ENCODE measurements at places on chromosomes 4 and X.

DNA sequence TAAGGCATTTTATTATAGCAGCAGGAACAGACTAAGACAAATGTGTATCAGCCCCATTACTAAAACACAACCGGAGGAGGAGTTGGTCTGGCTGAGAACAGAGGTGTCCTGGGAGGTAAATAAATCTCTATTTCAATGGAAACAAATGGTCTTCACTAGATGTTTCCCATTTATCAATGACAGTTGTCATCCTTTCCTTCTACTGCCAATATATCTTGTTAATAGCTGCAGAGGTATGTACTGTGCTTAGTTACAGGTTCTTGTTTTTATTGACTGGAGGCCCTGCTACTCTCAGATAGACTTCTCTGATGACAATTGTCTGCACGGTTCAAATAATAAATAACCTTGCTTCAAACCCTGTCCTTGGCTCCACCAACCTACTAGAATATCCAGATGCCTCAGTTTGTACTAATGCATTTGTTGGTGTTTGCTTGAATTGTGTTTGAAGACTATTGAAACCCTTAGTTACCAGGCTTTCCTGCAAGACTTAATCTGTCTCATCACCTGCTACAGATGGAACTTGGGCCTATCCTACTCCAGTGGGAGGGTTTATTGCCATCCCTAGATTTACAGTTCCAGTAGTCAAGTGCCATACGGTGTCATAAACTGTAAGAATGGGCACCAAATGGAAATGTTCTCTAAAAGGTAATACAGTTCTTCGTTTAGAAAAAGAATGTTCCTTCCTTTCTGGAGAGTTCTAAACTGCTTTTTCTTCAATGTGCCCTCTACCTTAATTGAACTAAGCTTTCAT lies 29.8 kb upstream of the HPGDS start:
- no peak for DNase-seq

GRCh38 chrX:49282647-49283011 lies 13.0 kb downstream of the PPP1R3F start:
- DNase-seq: no peak

DNA sequence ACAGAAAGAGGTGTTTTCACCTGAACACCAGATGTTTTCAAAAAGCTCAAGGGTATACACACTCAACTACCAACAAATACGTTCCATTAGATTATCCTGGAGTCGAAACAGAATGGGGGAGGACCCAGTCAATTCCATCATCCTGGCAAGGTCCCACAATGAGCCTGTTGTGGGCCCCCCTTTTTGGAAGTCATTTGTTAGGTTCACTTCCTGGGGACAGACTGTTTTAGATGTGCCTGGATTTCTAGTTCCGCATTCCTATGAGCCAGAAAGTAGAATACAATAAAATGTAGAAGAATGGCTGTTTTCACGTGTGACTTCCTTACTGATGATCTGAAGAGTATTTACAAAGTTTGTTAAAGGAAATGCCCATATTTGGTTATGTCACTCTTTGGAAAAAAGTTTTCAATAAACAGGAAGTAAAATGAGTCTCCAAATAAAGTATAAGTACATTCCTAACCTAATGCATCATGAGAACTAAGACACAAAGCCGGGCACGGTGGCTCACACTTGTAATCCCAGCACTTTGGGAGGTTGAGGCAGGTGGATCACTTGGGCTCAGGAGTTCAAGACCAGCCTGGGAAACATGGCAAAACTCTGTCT lies 192.5 kb downstream of the MAML3 start:
- no peak for DNase-seq

DNA sequence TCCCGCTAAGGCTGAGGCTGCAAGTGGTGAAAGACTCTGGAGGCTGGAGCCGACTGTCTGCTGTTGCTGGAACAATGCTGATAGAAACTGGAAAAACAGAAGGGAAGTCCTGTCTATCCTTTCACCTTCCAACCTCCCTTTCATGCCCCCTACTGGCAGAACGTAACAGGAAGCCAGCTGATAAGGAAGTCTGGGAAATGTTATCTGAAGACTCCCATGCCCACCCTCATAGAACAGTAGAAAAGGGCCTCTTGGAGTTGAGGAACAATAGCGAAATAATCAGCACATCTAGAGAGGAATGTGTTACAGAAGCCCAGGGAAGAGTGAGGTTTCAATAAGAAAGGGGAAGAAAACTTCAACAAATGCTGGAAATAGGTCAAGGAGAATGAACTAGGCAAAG lies 117.1 kb upstream of the DKK2 start:
- no peak for DNase-seq

GRCh38 chrX:71540801-71541200 lies 7.9 kb downstream of the OGT start:
- no peak for DNase-seq
